Stimulated activated CD4-positive, alpha-beta T cell treated with anti-CD3 and anti-CD28 coated beads, Interleukin-1b, Interleukin-23, amount 100 ng/mL, for 1 hour (primary cell): ENCODE measurements at places on chromosomes 4 and X.

GRCh38 chr4:67456577-67457196, 88.6 kb downstream of the CENPC start:
- no peak for DNase-seq

GRCh38 chr4:499567-499966, 557 bp downstream of the PIGG start:
- DNase-seq: no peak

DNA sequence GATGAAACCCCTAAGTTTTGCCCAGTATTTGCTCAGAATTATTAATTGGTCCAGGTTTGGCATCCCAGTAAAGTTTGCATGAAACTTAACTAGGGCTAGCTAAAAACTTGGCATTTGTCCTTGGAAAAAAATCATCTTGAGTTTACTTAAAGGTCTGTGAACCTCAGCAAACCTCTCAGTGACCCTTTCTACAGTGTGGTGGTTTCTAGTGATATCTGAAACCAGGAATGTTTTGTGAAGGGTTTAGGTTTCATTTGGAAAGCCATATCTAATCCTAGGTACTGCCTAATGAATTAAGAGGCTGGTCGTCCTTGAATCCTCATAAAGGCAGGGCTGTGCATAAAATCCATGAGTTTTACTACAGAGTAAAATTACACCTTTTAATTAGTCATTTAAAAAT, 218.5 kb upstream of the ANKRD50 start:
- no peak for DNase-seq

DNA sequence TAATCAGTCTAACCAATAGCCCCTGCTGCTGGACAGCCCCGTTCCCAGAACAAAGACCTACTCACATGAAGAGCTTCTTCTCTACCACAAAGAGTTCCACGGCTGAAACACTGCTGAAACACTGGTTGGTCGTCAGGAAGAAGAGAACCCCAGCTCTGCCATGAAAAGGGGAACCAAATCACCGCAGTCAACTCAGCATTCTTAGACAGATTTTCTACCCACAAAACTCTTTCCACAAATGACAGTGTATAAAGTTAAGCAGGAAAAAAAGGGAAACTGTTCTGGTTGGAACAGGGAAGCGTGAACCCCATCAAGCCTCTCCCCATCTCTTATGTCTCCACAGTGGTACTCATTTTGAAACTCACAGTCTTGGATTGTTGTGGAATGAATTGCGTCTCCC, 57.3 kb downstream of the ABCG2 start:
- DNase-seq: no peak

- DNase-seq: no peak
Measured at GRCh38 chr4:133969202-133969848, 232.3 kb downstream of the PABPC4L start.
